ENCODE measurements at places on chromosomes 4 and X.

GRCh38 chrX:129777218-129778030 is 2.3 kb upstream of the SASH3 start:
- peak; percentile 76 for DNase-seq

GRCh38 chrX:138858951-138859350 is 147.4 kb upstream of the FGF13 start:
- no peak for DNase-seq

DNA sequence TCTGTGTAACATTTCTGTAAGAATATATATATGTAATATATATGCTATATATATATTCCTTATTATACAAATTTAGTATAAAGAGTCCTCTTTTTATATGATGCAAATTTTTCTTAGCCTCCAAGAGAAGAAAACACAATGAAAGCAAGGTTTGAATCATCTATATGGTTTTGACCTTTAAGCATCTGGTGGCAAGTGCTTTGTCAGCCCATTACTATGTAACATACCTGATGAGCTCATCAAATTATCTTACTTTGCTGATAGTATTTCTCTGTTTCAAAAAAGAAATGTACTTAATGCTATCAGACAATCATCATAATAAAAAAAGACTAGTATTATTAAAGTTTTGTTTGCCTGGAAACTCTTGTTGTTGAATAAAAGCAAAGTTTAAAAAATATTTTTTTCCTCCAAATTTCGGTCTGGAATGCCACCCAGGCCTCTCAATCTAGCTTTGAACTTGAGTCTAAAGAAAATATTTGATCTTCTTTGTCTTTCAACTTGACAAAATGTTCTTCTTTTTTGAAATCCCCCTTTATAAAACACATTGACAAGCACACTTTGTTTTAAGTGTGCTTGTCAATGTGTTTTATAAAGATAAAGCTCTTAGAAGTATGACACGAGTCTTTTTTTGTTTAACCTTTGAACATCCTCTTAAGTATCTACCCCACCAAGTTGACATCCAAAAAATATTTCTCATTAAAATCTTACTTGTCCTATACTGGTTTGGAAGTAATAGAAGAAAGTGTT is 26.2 kb downstream of the ZNF330 start:
- no peak for DNase-seq

DNA sequence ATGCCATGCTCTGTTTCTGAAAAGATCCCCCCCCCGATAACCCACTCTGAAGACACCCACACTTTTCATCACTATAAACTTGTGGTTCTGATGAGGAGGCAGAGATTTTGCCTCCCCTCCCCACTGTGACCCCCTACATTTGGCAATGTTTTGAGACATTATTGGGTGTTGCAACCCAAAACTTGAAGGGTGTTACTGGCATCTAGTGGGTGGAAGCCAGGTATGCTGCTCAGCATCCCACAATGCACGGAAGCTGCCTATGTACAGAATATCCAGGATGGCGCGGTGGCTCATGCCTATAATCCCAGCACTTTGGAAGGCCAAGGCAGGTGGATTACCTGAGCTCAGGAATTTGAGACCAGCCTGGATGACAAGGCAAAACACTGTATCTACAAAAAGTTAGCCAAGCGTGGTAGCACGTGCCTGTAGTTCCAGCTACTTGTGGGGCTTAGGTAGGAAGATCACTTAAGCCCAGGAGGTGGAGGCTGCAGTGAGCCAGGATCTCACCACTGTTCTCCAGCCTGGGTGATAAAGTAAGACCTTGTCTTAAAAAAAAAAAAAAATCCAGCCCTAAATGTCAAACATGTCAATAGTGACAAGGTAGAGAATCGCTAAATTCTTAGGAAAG is 87.3 kb downstream of the SCD5 start:
- no peak for DNase-seq

DNA sequence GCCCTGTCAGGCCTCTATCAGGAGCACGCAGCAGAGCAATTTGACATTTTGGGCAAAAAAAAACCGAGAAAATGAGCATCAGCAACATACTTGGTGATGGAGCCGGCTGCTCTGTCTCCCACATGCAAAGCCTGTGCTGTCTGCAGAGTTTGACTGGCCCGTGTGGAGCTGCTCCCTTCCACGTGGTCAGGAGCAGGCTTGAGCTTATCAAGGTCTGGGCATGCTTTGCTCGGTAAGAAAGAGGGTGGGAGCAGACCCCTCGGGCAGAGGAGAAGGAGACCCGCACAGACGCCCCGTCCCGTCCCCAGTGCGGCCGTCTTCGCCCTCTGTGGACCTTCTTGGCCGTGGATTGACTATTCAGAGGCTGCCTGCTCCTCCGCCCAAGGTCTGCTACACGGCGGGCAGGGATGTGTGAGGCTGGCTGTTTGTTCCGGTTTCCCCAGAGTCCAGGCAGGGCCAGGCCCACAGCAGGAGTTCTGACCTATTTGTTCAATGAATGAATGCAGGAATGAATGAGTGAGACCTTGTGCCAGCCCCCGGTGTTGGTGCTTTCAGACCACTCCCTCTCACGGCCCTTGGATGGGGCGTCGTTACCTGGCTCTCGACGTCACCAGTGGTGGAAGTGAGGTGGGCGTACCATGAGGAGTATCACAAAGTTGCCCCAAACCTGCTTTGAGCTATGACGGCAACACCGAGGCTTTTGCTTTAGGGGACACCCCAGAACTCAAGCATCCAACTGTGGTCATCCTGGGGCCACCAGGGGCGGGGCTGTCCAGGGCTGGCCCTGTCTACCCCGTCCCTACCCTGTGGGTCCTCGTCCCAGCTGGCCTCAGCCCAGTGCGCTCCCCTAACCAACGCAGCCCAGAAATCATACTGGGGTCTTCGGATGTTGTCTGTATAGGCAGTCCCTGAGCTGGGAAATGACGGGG is 54.7 kb upstream of the ADRA2C start:
- DNase-seq = no peak

DNA sequence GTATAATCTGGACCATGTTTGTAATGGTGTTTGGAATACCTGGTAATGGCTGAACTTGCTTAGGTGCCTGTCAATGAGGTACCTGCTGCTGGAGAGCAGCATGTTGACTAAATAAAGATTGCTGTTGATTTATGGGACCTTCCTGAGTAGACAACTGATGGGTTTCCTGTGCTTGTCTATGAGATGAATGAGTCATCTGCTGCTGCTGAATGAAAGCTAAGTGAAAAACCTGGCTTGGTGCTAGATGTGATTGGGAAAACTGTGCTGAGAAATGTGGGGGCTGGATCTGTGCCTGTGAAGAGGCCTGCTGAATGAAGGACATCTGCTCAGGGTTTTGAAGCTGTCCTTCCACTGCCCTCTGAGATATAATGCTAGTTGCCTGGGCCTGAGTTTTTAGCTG is 69.6 kb downstream of the WNK3 start:
- no peak for DNase-seq

GRCh38 chr4:170089274-170089667 is 485 bp downstream of the AADAT start:
- no peak for DNase-seq

- no peak for DNase-seq
These were observed 283.0 kb upstream of the GPC4 start for GRCh38 chrX:133698298-133698697.

- DNase-seq = no peak
These were observed 93.7 kb upstream of the SOD3 start for GRCh38 chr4:24701683-24702082.

- DNase-seq = no peak
These were observed 23.0 kb downstream of the SH3D19 start for GRCh38 chr4:151302432-151302831.

GRCh38 chr4:132504438-132504837 is 644.7 kb upstream of the PCDH10 start:
- no peak for DNase-seq

DNA sequence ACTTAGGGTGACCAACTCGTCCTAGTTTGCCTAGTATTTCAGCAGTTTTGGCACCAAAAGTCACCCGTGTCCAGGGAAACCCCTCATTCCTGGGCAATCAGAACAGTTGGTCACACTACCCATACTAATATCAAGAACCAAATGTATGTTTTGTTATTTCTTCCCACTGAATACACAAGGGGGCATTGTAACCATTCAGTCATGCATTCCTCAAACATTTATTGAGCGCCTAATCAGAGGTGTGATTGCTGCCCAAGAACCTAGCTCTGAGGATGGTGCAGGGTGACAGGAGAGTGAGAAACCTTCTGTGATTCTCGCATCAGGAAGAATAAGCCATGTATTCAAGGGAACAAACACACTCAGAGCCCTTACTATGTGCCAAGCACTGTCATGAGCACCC is 69.8 kb upstream of the RAI2 start:
- DNase-seq = no peak

DNA sequence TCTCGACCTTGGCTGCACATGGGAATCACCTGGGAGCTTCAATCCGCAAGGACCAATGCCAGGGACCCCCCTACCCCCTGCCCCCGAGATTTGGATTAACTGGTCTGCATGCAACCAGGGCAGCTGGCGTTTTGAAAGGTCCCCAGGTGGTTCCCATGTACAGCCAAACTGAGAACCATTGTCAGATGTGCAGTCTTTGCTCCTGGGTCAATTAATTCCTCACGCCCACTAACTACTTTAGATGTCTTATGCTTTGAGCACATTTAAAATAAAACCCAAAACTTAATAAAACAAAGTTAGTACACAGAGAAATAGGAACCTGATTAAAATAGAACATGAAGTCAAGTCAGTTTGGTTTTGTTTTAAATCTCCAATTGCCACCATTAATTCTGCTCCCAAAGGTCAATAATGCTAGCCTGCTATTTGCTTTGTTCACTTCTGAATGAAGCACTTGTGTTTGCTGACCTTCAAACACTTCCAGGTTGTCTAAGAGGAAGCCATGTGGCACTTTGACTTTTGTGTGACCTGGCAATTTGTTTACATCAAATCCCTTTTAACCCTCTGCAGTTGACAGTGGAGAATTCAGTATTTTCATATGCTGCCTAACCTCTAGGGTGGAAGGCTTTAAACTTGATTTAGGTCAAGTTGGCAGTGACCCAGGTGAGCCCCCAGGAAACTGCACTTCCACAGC is 27.2 kb upstream of the TMSB4X start:
- DNase-seq = no peak

GRCh38 chr4:177033632-177034031 is 240.9 kb upstream of the VEGFC start:
- DNase-seq = no peak

- no peak for DNase-seq
These were observed 817.0 kb downstream of the CENPC start for GRCh38 chr4:66728280-66728679.

Measured in activated naive CD8-positive, alpha-beta T cell treated with anti-CD3 and anti-CD28 coated beads for 36 hours (primary cell).